Activated CD8-positive, alpha-beta memory T cell treated with anti-CD3 and anti-CD28 coated beads for 48 hours (primary cell): ENCODE measurements at places on chromosomes 5 and 9.

- no peak for DNase-seq
These were observed 7.1 kb upstream of the ENTREP1 start for GRCh38 chr9:69317894-69318293.

DNA sequence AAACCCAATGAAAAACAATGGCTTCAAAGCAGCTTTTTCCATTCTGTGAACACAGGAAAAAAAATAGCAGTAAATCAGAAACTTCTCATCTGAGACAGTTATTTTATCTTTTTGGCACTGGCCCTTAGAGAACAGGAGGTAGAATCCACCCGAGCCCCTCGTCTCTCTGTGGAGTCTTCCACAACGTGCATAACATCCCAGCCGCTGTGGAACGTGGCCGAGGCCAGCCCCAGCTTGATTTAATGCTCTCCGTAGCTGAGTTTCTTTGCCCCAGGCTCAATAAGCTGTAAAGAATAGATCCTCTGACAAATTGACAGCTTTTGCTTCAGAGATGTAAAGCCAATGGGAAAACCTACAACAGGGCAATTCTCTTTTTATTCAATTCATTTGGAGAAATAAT lies 107.9 kb upstream of the DAP start:
- no peak for DNase-seq

DNA sequence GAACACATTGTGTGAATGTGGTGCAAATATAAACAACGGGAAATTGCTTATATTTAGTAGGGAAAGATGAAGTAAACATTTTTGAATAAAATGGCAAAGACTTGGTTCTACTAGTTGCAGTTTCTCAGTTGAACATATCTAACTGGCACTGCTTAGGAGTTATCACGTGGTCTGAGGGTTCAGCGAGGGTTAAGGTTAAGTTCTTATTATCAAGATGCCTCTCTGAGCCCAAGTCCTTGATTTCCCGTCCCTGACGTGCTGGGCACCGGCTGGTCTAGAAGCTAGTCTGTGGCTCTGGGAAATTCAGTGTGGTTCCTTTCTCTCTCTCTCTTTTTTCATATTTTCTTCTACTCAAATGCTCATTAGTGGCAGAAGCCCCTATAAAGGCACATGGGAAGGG lies 81.6 kb upstream of the PITX1 start:
- DNase-seq, result no peak

GRCh38 chr9:16453390-16453789 lies 417.1 kb downstream of the BNC2 start:
- DNase-seq, result no peak

GRCh38 chr9:86202338-86202882 lies 57.0 kb downstream of the C9orf153 start:
- no peak for DNase-seq

- no peak for DNase-seq
These were observed 26.0 kb upstream of the GHR start for GRCh38 chr5:42397267-42397666.

DNA sequence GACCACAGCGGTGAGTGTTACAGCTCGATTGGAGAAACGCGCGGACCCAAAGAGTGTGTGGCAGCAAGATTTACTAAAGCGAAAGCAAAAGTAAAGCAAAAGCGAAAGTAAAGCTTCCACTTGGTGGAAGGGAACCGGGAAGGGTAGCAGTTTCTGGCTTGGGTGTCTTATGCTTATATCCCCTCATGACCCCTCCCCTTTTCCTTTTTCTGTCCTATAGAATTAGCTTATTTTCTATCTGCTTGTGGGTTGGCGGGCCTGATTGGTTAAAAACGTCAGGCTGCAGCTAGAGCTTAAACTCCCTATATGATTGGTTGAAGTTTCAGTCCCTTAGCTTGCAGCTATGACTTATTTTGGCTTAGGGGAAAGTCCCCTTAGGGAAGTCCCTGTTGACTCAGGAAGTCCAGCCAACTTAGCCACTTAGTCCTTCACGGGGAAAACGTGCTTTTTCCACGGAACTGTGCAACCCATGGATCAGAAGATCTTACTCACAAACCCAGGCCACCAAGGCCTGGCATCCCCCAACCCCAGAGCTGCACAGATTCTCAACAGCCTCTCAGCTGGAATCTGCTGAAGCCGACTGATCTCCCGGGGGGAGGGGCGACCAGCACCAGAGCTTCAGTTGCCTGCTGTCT lies 114.2 kb upstream of the ADAMTS16 start:
- DNase-seq, result no peak

DNA sequence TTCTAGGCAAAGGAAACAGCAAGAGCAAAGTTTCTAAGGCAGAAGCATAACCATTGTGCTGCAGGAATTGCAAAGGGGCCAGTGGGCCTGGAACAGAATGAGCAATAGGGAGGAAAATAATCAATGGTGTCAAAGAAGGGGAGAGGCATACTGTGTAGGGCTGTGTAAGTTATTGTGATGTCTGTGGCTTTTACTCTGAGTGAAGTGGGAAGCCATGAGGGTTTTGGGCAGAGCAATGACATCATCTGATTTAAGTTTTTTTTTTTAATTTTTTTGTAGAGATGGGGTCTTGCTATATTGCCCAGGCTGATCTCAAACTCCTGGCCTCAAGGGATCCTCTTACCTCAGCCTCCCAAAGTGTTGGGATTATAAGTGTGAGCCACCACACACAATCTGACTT lies 64.6 kb upstream of the PPP2CA start:
- no peak for DNase-seq

- DNase-seq, result no peak
These were observed 205.4 kb upstream of the ITGA1 start for GRCh38 chr5:52582313-52582712.

DNA sequence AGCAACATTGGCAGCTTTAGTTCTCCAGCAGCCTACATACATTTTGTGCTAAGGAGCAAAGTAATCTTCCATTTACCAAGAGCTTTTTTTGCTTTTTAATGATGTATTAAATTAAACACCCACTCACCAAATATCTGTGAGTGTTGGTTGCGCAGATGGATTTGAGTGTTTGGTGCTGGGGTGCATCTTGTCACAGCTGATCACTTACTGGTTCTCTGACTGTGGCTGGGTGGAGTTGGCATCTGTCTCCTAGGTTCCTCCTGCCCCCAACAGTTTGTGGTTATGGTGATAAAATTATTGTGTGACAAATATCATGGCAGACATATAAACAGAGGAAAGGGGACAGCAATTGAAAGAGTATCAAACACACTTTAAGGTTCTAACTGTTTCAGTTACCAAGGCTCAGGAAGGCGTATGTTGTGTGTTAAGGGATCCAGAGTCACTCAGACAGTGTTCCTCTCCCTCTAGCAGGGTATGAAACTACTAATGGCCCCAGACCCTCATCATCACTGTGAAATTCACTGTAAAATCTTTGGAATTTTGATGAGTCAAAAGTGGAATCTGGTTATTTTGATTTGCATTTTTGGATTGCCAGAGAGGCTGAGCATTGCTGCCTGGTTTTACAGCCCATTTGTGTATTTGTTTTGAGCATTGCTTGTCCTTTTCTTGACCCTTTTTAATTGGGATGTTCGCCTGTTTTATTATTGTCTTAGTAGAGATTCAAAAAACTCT lies 81.7 kb downstream of the PDE8B start:
- DNase-seq, result no peak

DNA sequence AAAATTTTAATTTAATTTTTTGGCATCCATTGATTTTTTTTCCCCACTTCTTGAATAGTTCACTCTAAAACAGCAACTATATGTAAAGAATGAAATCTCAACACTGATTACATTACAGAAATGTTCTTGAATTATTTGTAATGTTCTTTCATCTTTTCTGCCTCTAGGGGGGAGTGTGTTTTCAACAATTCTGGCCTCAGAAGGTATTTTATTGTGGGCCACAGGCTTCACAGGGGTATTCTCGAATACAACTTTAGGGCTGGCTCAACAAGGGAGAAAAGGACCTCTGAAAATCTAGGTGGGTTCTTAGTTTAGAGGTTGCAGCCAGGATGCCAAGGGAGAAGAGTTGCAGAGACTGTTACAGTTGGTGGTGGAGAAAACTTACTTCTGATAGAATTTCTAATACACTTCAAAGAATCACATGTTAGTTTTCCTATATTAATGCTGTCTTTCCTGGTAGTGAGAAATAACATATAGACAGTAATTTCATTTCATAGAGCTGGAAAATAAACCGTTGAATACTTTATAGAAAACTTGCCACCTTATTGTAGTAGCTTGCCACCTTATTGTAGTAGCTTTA lies 3.6 kb upstream of the NPR3 start:
- DNase-seq, result no peak

DNA sequence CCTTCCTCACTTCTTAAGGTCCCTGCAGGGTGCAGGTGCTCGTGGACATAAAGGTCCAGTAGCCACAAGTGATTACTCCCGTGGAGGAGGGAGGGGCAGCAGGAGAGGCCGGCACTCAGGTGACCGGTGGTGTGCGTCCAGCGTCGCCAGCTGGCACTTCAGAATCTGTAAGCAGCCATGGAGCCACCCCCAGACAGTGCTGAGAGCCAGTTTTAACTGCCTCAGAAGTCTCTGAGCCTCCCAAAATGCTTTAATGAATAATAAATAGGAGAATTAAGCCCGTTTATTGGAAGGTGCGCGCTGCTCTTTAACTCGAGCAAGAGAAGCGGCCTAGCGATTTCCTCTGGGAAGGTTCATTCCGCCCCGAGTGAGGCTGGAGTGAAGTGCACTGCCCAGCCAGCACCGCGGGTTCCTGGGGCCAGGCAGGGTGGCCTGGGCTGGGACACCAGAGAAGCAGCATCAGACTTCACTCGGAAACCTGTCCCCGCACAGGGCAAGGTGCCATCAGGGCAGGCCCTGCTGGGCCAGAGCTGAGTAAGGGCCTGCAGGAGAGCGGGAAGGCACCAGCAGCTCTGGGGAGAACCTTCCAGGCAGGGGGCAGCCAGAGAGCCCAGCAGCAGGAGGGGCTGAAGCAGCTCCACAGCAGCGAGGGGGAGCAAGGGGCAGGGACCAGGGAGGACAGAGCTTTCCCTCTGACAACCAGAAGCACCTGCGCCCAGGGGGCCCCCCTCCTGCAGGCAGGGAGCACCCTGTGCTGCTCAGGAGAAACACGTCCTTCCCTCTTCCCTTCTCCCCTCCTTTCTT lies 61.2 kb downstream of the VAV2 start:
- DNase-seq, result no peak

DNA sequence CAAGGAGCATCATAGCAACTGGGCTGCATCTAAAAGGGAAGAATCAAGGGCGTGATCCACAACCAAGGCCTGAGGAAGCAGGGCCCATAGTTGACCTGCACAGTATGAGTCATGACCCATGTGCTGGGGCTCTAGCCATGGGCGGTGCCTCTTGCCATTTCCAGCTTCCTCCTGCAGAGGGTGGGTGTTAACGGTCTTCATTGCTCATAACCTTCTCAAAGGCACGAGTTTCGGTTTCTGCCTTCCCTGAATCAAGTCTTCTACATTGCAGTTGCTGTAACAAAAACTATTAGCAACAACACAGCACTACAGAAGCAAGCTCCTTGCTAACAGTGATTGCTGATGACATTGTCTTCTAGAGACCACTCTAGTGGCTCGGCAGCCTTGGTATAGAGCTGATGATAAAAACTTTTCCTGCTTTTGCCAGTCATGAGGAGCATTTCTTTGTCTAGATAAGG lies 66.9 kb downstream of the CTSL start:
- DNase-seq, result peak; percentile 23

DNA sequence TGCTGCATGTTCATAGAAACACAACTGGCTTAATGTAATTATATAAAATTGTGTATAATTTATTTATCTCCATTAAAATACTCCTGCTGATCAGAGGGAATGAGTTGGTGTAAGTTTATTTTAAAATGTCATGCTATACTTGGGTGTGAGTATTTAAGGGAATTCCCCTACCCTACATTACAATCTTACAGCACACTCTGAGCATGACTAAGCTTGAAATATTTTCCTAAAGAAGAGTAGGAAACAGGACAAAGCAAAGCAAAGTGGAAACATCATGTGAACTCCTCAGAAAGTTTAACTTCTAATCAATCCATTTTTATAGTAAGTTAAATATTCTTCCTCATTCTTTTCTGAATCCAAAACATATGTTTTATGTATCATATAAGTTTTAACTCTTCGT lies 1271.3 kb downstream of the EFNA5 start:
- no peak for DNase-seq

GRCh38 chr9:7242126-7242525 lies 484.4 kb downstream of the KDM4C start:
- no peak for DNase-seq

DNA sequence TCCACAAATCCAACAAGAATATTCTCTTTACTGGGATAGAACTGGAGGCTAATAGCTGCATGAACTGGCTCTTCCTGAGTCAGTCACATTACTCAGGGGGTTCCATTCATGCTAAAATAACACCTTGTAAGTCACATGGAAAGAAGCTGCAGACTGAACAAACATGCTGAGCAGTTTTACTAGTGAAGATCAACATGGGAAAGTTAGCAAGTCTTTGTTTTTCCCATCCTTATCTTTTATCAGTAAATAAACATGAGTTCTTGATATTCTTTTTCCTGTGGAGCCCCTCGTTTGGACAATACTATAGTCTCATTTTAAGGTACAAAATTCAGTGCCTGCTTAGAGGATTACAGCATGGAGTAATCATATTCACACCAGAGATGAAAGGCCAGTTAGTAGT lies 43.7 kb upstream of the TEK start:
- no peak for DNase-seq

DNA sequence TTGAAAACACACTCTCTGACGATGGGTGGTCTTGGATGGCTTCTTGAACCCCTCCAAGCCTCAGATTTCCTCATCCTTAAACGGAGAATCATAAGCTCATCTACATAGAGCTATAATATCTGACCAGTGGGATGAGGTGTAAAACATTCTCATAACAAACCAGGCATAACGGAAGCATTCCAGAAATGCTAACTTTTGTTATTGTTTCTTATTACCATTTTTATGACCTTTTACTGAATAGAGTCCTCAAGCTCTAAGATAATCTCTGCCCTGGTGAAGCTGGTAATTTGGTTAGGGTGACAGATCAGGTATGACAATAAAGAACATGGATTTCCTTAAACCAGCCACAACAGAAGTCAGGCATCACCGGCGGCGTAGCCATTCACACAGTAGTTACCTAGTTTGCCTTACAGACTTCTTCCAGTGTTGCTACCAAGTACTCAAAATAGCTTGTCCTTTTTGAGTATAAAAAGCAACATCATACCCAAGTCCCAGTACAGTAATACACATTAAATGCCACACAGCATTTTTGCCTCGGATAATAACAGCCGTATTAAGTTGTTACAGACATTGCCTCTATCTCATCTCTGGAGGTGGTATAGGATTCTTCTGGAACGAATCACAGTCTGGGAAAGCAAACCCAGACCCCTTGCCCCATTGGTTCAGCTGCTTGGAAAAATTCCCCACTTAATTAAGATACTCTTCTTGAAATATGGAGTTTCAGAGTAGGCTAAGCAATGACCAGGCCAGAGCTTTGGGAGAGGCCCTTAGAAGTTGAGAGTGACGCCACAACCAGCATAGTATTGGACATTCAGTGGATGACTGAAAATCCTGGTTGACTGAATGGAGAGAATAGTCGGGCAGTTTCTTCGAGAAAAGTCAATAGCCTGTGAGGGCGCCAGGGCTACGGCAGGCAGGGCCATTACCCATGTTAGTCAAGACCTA lies 252.5 kb downstream of the SLIT3 start:
- DNase-seq, result no peak

DNA sequence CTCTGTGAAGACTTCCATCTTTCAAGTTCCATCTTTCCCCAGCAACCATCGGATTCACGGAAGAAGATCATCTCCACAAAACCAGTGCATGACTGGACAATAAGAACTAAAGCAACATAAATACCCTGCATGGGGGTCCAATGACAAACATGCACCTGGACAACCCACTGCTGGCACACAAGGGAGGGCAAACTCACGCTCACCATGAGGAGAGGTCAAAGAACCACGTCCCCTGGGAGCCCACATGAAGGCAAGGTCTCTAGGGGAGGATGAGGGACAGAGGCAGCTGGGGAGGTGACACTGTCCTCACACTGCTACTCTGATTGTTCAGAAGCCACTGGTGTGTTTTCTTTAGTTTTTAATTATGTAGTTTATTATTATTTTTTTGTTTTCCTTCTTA lies 190.8 kb downstream of the MED10 start:
- no peak for DNase-seq
